ENCODE measurements at places on chromosomes 7 and 10.

DNA sequence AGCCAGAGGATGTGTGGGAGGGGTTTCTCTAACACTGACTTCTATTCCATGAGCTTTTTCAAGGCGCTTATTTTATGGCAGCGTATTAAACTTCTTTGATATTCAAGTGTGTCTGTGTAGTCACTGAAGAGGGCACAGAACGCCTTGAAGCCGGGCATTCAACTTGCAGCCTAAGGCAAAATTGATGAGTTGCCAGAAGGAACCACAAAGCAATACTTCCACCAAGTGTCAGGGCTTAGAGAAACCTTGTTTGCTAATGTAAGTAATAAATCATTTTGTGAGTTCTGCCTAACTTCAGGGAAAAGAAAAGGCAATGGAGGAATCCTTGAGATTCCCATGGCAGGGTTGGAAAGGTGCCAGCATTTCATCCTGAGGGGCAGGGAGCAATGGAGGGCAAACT is 163.8 kb downstream of the LCOR start:
- no peak for DNase-seq

DNA sequence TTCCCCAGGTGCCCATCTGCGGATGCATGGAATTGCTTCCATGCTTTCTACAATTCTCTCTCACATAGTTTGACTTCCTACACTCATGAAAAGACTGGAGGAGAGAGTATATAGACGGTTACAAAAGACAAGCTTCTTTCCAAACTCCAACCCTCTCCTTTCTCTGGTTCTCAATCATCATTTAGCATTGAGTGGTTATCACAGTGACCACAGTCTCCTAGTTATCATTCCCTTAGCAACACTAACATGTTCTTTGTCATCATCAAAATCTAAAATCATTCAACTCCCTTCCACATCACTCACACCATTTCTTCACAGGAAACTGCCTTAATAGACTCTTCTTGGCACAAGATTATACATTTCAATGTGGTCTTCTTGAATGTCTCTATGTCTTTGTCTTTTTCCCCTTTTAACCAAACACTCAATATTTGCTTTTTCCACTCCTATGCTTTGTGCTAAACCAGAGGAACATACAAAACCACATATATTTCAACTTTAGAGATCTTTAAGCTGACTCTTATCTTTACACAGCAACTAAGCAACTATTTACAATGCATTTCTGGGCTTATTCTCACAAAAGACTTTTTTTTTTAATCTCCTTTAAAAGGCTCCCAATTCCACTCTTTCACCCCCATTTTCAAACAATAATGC is 126.3 kb downstream of the CNOT4 start:
- DNase-seq: no peak

GRCh38 chr10:98425511-98426352 is 10.8 kb upstream of the PYROXD2 start:
- no peak for DNase-seq

- no peak for DNase-seq
Observed at GRCh38 chr7:142308918-142309317, 51.1 kb upstream of the PRSS58 start.

- DNase-seq: no peak
Observed at GRCh38 chr10:44010873-44011602, 362.4 kb upstream of the ZNF32 start.

DNA sequence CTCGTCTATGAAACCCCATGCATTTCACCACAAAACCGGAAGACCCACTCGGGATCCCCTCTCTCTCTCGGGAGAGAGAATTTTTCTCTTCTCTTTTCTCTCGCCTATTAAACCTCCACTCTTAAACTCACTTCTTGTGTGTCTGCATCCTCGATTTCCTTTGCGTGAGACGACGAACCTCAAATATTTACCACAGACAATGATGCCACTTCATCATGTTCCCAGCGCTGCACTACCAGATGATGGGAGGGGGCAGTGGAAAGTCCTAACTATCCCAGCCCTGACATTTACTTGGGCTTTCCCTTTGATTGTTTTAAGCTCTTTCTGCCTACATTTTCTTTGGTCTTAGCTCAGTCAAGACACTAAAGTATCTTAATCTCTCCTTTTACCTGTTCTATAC is 906.7 kb downstream of the GRID1 start:
- no peak for DNase-seq

DNA sequence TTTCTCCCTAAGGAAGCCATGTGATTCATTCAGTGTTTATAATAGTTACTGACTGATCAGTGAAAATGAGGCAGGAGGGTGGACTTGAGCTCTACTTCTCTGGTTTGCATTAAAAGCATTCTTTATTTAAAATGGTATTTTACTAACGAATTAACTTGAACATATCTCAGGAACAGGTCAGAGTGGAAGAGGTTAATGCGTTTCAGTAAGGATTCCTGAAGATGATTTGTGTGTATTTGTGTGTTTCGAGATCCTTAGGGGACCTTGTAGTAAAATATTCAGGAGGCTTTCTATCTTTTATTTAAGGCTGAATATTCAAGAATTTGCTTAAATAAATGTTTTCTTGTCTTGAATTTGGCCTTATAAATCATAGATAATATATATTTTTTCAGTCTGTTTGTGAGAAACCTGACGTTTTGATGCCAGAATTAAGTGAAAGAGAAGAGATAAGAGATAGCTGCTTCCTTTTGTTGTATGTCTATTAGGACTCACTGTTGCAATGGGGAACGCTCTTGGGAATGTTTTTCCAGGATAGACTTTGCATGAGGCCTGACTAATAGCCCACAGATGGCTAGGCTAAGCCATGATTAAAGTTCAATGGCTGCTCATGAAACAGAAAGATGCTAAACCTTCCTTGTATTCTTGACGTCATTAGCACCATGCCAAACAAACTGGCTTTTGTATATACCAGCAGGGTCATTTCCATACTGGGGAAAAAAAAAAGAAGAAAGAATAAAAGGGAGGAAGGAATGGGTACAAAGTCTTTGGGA is 93.8 kb upstream of the MTPN start:
- no peak for DNase-seq

GRCh38 chr7:111873963-111874690 is 311.8 kb upstream of the IMMP2L start:
- no peak for DNase-seq

- DNase-seq: no peak
Observed at GRCh38 chr10:51729822-51730555, 30.6 kb upstream of the CSTF2T start.

GRCh38 chr7:111746950-111747349 is 184.7 kb upstream of the IMMP2L start:
- DNase-seq: no peak

- no peak for DNase-seq
Observed at GRCh38 chr10:103086261-103086660, 106.8 kb downstream of the NT5C2 start.

- DNase-seq: no peak
Observed at GRCh38 chr10:60312818-60313588, 76.7 kb downstream of the ANK3 start.

DNA sequence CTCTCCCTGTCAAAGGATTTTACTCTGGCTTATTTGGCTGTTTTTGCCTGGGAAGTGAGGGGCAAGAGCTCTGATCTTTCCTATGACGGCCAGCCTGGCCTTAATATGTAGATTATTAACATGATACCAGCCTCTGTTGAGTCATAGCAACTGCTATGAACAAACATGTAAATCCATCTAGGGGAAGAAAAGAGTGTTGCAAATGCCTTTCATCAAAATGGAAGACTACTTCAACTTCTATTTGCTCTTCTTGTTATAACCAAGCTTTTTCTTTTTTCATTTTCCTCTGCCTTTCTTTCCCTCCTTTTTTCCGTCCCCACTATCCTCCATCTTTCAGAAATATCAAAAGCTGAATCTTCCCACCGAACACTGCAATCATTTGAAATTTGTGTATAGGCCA is 46.6 kb downstream of the BTRC start:
- no peak for DNase-seq

DNA sequence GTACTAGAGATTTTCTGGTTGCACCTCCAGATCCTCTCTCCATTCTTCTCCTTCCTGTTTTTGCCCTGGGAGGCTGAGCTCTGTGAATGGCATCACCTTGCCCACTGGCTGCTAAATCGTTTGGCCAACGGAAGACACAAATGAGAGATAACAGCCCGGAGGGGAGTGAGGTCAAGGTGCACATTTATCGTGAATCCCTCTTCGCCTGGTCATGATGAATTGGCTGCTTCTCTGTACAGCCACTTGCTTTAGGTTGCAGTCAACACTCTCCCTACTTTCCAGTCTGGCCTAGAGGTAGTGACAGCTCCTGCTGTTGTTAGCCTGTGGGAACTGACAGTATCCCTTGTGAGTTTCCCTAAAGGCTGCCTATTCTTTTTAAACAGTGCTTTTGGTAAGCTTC is 85.4 kb upstream of the CHCHD3 start:
- no peak for DNase-seq

GRCh38 chr10:122859527-122859926 is 13.9 kb upstream of the CUZD1 start:
- no peak for DNase-seq

GRCh38 chr10:112374724-112375541 is 1.0 kb downstream of the ACSL5 start:
- DNase-seq: no peak

GRCh38 chr10:17109046-17109445 is 20.6 kb downstream of the CUBN start:
- DNase-seq: no peak

DNA sequence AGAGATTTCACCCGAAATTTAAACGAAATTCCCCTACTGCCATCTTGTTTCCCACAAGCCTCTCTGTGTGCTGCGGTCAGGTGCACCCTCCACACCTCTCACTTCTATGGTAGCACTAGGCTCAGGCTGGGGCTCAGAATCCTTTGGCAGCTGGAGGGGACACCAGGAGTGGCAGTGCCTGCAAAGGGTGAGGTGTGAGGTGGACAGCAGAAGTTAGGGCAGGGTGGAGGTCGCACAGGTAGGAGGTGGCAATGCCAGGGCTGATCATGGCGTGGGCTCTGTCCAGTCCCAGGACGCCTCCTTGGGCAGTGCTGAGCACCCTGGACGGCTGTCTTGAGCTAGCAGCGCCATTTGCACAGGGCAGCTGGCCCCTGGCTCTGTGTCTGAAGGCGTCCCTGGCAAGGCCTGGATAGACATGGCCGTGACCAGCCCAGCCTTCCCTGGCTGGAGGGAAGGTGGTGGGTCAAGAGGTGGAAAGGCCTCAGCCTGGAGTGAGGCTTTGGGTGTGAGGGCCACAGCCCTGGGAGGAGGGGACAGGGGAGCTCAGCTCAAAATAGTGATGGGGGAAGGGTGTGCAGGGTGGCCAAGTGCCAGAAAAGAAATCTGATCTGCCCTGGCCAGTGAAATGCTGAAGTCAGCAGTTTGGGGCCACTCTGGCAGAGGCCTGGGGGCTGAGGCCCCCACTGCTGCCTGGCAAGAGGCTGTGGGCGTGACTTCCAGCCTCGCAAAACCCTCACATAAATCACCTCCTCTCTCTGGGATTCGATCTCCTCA is 40.0 kb downstream of the ZCCHC24 start:
- DNase-seq: no peak

DNA sequence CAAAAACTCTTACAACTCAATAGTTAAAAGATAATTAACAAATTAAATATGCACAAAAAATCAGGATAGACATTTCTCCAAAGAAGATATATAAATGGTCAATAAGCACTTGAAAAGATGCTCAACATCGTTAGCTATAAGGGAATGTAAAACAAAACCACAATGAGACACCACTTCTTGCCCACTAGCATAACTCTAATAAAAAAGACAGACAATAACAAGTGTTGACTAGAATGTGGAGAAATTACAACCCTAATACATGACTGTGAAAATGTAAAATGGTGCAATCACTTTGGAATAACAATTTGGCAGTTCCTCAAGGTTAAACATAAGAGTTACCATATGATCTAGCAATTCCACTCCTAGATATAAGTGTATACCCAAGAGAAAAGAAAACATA is 74.3 kb upstream of the PCGF5 start:
- DNase-seq: no peak

GRCh38 chr10:110399106-110399964 is 94.6 kb upstream of the SMNDC1 start:
- no peak for DNase-seq

DNA sequence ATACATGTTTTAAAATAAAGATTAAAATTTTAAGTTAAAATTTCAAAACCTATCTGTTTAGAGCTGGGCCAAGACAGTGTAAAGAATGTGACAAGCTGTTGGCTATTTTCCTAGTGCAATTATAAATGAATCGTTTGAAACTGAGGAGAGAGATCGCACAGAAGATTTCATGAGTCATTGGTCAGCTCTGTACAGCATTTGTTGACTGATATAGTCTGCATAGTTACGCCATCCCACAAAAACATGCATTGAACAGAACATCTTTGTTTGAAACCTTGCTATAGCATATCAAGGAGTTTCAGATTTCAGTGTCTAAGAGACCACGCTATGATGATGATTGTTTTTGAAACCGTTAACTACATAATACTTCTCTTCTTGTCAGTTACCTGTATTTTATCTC is 1.3 kb upstream of the C10orf67 start:
- no peak for DNase-seq

GRCh38 chr10:96984541-96985131 is 152.5 kb downstream of the LCOR start:
- DNase-seq: no peak

DNA sequence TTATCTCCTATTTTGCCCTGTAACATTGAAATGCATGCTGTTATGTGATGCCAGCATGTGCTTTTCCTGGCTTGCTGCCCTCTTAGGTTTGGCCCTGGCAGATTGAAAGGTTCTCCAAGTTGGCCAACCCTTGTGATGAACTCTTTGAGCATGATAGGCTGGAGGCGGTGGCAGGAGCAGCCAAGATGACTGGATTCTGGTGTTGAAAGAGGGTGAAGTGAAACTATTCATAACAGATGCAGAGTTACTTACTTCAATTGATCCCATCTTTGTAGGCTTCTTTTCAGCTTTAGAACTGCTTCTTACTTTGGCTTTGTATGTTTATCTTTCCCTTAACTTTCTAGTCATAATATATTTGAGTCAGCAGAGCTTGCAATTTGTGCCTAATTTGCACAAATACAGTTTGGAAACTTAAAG is 57.6 kb downstream of the BICC1 start:
- DNase-seq: no peak
